CD4-positive, alpha-beta T cell treated with Interleukin-1 beta for 1 hour (primary cell): ENCODE measurements at places on chromosomes 7 and 10.

DNA sequence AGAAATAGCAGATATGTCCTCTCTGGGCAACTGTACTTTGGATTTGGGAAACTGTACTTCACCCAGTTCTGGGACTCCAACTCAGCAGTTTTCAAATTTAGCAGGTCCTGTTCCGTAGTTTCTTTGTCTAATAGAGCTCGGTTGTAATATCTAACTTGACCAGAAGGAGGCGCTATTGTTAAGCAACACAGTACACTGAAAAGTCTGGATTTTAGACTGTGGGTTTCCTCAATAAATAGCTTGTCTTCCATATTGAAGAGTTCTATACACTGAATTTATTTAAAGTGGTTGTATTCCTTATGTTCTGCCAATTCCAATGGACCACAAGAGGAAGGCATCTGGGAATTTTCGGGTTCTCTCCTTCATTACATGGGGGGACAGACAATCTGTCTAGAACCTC, 39.8 kb downstream of the ELFN1 start:
- no peak for DNase-seq

DNA sequence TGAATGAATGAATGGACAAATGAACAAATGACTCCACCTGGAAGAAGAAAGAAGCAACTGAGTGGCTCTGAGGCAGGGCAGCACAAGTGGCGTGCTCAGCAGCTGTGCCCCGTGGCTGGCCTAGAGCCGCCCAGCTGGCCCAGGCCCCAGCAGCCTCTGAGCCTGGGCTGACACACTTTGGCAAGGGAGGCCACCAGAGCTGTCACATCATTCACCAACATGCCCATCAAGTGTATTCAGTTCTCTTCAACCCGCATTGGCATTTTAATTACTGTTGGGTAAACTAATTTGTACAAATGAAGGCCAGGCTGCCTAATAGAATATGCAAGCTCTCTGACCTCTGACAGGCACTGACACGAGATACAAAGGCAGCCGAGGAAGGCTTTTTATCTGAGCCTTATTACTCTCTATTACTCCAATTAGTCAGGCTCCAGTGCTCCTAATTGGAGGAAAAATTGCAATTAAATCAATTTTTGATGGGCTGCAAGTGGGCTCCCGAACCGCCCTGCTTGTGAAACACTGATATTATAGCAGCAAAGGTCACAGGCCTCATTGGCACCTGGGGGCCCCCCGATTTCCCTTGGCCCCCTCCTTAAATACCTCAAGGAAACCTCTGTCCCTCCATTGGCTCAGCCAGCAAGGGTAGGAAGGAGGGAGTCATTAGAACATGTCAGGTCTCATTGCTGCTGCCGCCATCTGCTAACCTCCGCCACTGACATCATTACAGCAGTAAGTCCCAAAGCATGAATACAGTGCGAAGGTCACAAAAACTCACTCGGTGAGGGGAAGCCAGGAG, 41.9 kb downstream of the DPCD start:
- no peak for DNase-seq

GRCh38 chr7:42843205-42843800, 68.6 kb downstream of the C7orf25 start:
- no peak for DNase-seq

DNA sequence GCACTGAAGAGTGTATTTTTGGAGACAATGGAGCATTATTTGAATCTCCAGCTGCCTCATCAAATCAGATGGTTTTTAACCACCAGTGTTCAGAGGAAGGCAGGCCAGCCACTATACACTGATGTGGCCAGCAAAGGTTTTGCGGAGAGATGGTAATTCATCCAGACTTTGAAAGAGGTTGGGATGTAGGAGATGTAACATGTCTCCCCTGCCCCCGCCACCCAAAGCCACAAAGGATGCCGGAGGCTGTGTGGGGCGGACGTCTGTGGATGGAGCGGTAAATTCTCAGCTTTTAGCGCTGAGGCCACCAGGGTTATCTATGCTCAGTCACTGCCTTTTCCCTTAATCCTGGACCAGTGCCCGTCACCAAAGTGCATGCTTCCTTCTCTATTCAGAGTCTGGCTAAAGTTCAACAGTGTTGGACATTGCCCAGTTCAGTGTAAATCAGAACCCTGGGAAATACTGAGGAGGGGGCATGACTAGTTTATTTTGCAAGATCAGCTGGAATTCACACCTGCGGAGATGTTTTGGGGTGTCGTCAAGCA, 3.7 kb upstream of the TRIP6 start:
- no peak for DNase-seq

DNA sequence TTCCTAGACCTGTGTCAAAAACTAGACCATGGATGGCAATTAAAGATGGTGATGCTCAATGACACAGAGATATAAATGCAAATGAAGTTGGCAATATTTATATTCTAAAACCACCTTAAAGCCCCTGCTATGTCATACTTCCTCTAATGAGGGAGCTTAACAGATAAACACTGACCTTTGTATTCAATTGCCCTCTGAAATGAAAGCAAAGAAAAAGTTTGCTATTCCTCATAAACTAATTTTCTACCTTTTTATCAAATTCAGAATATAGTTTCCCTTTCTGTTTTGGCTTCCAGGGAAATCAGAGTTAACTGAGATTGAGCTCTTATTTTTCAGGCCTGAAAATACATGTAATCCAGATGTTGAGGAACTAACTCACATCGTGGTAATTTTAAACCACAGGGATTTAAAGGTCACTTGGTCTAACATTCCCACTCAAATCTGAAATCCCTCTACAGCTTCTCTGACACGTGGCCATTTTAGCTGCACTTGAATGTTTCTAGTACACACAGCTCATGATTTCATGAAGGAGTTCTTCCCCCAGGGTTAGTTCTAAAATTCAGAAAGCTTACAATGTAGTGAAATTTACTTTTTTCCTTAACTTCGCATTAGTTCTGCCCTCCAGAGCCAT, 37.9 kb upstream of the ABCB5 start:
- no peak for DNase-seq

DNA sequence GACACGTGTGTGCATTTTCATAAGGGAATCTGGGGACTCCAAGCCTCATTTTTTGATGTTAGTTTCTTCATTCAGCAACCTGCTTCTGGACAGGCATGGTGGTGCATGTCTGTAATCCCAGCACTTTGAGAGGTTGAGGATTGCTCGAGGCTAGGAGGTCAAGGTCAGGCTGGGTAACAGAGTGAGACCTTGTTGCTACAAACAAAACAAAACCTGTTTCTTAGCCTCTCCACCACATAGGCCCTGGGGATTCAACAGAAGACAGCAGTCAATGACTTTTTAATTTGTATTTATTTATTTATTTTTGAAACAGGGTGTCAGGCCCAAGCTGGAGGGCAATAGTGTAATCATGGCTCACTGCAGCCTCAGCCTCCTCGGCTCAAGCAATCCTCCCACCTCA, 6.9 kb upstream of the CYTH3 start:
- DNase-seq = no peak

GRCh38 chr10:1392127-1392526, 335.9 kb downstream of the WDR37 start:
- no peak for DNase-seq

GRCh38 chr10:96395931-96396877, 37.4 kb upstream of the OPALIN start:
- DNase-seq = peak; percentile 60

DNA sequence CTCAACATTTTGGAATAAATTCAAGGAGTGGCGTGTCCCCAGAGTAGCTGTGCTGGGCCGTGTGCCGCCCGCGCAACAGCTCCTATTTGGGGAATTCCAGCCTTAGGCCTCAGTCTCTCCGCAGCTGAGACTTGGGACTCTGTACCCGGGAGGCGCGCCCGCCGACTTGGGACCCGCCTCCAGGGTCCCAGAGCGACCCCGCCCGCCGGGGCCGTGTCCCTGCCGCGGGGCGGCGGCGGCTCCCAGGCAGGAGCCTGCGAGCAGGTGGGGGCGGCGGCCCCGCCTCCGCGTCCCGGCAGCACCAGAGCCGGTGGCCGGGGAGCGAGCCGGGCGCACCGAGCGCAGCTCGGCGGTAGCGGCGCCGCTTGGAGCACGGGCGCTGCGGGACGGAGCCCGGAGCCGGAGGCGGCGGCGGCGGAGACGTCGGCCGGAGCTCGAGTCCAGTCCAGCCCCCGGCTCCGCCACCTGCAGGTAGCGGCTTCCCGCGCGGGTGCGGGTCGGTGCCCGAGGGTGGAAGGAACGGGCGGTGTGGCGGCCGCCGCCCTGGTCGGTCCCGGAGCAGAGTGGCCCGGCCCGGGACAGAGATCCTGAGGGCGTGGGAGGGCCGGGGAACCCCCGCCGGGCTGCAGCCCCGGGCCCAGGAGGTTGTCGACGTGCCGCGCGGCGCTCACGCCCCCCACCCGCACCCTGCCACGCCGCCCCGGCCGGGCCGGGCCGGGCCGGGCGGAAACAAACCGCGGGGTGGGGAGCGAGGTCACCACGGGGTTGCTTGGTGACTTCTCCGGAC, at the start of gene WIPF3:
Gene WIPF3, plus strand, starts transcription at position 301 of the 787 bp plus-strand sequence. CDS start 28,217 bp downstream, outside the sequence.
- DNase-seq = no peak

DNA sequence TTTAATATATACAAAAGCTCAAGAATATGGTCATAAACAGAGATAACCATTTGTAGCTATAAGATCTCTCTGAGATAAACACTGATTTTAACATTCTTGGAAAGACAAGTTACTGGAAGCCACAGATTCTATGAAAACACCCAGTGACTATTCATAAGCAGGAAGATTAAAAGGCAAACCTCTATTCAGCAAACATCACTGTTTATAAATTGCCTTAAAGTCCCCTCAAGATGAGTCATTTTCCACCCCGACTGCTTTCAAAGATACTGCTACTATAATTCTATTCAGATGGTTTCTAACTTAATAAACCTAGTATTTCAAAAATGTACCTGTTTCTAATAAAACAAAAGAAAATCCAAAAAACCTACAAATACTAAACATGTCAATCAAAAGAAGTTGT, 21.0 kb downstream of the TM9SF3 start:
- no peak for DNase-seq

GRCh38 chr10:6180480-6181110, 22.1 kb upstream of the PFKFB3 start:
- DNase-seq = no peak

DNA sequence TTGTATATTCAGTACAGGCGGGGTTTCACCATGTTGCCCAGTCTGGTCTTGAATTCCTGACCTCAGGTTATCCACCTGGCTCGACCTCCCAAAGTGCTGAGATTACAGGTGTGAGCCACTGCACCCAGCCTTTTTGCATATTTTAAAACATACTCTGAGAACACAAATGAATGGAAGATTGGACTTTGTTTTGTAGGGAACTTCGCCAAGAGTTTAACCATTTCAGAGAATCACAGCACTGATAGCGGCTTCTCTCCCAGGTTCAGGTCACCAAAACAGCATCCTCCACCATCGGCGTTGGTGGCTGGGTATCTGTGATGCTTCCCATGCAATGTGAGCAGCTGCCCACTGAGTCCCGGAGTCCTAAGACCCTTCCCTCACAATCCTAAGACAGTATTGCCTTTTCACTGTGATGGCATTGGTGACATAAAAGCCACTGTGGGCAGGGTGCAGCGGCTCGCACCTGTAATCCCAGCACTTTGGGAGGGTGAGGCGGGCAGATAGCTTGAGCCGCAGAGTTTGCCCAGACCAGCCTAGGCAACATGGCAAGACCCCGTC, 42.3 kb upstream of the PSAP start:
- DNase-seq = no peak

DNA sequence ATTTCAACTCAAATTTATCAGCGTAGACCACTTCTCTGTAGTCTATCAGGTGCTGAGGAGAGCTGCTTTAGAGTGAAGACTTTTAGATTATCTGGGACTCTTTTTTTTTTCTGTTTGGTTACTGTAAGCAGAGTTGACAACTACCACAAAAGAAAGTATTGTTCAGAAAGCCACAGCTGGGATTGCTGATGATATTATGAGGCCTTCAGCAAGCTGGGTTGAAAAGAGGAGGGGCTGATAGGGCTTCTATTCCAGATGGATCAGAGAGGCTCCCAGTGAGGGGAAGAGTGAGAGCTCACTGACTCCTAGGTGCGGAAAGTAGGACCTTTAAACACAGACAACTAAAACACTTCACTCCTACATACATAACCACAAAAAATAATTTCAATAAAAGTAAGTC, 188.5 kb upstream of the FERD3L start:
- DNase-seq = no peak

DNA sequence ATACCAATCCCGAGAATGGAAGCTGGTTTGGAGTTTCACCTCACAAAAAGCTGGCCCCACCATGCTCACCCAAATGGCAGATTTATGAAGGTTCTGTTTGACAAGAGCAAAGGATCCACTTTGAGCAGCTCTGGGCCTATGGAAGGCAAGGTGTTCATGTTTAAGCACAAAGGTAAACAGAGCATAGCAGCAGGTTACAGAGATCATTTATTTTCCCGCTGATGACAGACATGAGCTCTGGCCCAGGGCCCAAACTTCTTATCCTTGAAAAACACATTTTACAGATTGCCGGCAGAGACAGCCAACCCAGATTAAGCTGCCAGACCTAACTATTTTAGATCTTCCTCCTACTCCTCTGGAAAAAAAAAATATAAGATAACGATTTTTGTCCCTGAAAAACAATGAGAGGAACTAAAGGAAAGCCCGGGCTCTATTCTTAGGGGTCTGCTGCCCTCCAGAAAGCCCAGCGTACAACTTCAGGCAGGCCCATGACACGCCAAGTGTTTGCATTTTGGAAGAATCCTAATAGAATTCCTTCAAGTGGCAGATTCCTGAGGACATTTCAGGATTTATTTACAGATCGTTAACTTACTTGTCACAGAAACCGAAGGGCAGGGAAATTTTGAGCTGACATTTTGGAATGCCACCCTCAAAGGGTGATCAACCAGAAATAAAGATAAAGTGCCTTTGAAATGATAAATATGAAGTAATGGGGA, 40.0 kb downstream of the SYPL1 start:
- no peak for DNase-seq

- DNase-seq = no peak
Measured at GRCh38 chr7:111229916-111230315, 139.0 kb downstream of the LRRN3 start.

- no peak for DNase-seq
Measured at GRCh38 chr10:6788731-6789130, 208.7 kb upstream of the PRKCQ start.

GRCh38 chr7:49397750-49398149, 375.7 kb upstream of the VWC2 start:
- DNase-seq = no peak
